Cortex of kidney (tissue), 1 donor: ENCODE measurements at places on chromosomes 11 and 22.

DNA sequence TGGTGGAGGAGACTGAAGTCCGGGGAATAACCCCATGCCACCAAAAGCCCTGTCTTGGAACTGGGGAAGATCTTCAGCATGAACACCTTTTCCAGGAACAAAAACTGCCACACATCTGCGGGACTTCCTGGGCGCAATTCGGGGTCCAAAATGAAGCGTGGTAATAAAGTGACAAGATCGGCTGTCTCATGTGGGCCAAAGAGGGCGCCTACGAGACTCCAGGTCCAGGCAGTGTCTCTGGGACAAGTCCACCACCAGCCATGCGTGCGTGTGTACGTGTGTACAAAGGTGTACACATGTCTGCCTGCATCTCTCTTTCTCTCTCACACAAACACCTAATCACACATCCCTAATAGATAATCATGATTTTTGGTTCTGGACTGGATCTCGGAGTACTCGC is 8.9 kb upstream of the MYBPC3 start:
- DNase-seq, result no peak

GRCh38 chr11:29333993-29334775 is 682.6 kb downstream of the KCNA4 start:
- DNase-seq, result no peak

GRCh38 chr22:19855504-19856409 is 1.1 kb upstream of the GNB1L start:
- DNase-seq, result no peak

DNA sequence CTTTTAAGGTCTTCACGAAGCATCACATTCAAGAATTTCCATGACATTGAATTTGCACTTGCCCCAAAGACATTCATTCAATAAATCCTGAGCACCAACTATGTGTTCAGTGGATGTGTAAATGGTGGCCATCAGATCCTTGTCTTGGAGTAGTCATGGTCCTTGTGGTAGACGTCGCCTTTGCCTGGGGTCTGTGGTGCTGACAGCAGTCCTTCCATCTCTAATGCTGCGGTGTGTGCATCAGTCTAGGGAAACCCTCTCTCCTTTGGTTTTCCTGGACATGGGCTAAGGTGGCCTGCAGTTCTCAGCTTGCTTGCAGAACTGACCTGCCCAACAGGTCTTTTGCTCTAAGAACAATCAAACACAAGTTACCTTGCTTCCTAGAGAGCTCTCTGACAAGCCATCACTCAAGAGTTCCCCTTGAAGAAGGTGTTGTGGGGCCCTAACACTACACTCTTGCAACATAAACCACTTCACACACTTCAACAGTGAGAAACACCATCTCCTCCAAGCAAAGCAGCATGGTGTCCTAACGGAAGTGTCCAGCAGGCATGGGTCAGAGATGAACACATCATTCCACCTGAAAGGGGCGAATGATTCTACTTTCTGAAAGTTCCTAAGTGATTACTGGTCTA is 72.1 kb downstream of the BUD13 start:
- DNase-seq, result no peak

DNA sequence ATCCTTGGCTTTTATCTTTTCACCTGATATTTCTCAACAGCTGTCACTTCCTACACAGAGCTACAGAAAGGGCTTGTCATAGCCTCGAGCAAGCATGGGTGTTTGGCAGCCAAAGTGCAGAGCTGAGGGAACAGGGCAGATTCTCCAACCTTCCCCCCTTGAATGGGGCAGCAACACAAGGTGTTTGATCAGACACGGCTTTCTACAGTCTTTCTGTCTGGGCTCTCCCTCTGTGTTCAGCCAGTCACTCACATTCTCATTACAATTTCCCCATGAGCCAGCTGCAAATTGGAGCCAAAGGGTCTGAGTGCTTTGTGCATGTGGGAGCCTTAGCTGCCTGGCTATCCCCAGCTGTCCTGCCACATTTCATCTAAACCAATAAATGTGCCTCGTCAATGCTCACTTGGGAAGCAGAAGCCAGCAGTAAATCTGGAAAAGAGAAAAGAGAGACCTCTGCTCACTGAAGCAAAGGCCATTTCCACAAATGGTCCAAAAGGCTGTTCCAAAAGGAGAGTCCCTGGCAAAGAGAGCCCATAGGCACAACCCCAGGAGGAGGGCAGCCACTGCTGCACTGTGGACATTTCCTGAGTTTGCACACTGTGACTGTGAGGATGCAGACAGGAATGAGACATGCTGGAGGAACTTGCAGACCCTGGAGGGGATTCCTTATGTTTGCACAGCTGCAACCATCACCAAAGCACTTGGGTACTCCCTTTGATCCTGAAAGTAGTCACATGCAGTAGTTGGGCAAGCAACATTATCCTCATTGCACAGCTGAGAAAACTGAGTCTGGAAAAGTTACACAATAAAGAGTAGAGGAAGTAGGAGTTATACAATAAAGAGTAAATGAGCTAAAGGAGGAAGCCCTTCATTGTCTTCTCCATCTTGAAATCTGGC is 186.8 kb downstream of the FAM181B start:
- no peak for DNase-seq

DNA sequence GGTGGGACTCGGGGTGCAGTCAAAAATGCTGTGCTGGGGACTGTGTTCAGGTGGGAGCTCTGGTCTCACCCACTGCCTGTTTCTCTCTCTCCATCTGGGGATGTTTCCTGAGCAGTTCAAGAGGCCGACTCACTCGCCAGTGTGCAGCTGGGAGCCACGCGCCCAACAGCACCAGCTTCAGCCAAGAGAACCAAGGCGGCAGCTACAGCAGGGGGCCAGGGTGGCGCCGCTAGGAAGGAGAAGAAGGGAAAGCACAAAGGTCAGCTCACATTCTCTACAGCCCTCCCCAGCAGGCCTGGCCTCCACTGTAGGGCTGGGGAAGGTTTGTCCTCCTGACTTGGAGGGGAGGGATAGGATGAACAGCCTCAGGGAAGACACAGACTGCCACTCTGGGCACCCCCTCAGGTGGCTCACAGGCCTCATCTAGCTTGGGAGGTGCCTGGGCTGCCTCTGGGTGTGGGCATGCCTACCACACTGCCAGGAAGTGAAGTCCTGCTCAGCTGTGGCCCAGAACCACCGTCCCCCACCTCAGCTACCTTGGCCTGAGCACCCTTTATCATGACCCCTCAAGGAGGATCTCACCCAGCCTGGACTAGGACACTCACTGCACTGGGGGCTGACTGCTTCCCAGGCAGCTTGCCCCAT is 13.0 kb downstream of the TUB start:
- no peak for DNase-seq

DNA sequence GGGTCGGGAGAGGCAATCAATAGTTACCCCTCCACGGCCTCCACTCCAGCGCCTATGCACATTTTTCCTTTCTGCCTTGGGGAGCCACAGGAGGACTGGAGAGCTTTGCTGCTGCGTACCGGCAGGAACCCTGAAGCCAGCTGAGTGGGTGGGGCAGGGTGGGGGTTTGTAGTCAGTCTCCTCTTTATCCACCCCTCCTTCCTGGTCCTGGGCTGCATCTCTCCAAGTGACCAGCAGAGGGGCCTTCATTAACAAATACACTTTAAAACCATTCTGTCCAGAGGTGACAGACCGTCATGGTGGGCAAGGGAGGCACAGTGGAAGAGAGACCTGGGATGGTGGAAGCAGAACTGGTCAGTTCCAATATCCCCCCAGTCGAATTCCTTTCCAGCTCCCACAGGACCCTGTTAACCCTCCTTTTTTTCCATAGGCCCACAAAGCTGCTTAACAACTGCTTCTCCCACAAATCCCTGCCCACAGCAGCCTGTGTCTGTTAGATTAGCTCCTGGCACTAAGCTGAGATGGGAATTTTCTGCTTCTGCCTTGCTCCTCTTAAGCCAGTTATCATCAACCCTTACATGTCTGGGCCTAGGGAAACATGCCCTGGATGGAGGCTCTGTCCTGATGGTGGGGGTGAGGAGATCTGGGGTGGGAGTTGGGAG is 3.9 kb upstream of the ABCG4 start:
- DNase-seq, result no peak

GRCh38 chr11:2655834-2656622 is 43.8 kb downstream of the KCNQ1OT1 start:
- no peak for DNase-seq

DNA sequence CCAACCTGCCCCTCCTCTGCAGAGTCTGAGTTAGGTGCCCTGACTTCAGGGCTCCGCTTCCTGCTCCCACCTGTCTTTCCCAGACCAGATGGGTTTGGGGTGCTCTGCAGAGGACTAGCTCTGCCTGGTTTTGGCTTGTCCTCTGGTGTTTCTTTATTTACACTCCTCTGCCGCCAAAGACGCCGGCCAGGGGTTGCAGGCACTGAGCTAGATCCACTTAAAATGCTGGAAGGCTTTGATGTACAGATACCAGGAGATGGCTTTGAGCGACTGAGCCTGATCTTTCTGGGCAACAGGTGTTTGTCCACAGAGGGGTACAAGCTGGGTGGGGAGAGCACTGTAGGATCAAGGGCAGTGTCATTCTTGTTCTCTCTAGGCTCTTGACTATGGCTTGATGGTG is 3.9 kb downstream of the SELENOH start:
- no peak for DNase-seq

- no peak for DNase-seq
These were observed 279.7 kb downstream of the CADM1 start for GRCh38 chr11:115224551-115224950.
